ENCODE measurements at places on chromosomes 7 and 10.

GRCh38 chr7:26779978-26780595, 84.3 kb downstream of the SKAP2 start:
- DNase-seq, result no peak

DNA sequence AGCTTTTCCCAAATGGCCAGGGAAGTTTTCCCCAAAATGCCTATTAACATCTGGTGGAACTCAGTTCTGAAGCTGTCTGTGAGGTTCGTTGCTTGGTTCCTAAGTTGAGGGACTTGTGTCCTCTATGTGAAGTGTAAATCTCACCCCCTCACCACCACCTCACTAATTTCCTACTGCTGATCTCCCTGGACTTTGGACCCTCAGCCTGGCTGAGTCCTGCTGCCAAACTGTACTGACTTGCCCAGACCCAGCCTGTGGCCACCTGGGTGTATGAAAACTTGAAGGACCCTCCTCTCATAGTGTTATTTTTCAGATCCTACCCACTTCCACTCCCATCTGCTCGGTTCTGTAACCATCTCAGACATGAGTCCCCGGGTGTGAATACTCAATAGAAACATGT, 94.9 kb downstream of the MET start:
- DNase-seq, result no peak

- DNase-seq, result no peak
Observed at GRCh38 chr7:7972922-7973594, 4.5 kb downstream of the GLCCI1 start.

- no peak for DNase-seq
Observed at GRCh38 chr7:40694991-40695390, 560.2 kb downstream of the SUGCT start.

GRCh38 chr10:112082120-112082519, 101.4 kb downstream of the GPAM start:
- no peak for DNase-seq

DNA sequence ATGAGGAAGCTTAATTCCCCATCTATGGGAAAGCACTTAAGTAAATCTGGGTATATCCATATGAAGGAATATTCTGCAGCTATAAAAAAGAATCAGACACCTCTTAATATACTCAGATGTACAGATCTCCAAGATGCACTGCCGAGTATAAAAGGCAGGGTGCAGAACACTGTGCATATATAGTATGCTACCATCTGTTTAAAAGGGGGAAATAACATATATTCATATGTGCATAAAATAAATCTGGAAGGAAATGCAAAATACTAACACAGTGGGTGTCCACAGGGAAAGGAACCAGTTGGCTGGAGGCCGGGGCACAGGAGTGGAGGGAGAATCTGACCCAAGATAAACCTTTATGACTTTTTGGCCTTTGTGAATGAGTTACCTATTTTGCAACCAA, 201.4 kb downstream of the SFMBT2 start:
- DNase-seq, result no peak

- no peak for DNase-seq
Observed at GRCh38 chr7:92740700-92741126, 95.7 kb downstream of the CDK6 start.

- DNase-seq, result no peak
Observed at GRCh38 chr10:43925793-43926192, 277.1 kb upstream of the ZNF32 start.

DNA sequence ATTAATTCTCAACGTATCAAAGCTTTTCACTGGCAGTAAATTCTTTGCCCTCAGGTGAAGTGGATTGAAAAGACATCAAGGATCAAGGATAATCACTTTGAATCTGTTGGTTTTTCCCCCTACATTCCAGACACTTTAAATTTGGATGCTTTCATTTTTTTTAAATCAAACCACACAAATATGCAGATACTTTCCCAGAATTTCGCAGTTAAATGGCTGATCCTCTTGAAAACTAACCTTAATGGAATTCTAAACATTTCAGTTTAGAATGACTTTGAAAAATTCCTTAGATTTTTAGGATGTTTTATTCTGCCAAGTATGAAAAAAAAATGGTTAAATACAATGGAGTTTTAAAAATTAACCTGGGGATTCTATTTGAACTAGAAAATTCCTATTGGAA, 325.9 kb downstream of the GFRA1 start:
- DNase-seq, result no peak

GRCh38 chr7:70472601-70473237, 659.2 kb upstream of the GALNT17 start:
- no peak for DNase-seq

- no peak for DNase-seq
Observed at GRCh38 chr7:149422914-149423301, 38.0 kb downstream of the ZNF777 start.

GRCh38 chr10:59868696-59869593, 37.4 kb downstream of the CCDC6 start:
- DNase-seq, result no peak

- DNase-seq, result no peak
Observed at GRCh38 chr7:40419806-40420205, 285.0 kb downstream of the SUGCT start.

DNA sequence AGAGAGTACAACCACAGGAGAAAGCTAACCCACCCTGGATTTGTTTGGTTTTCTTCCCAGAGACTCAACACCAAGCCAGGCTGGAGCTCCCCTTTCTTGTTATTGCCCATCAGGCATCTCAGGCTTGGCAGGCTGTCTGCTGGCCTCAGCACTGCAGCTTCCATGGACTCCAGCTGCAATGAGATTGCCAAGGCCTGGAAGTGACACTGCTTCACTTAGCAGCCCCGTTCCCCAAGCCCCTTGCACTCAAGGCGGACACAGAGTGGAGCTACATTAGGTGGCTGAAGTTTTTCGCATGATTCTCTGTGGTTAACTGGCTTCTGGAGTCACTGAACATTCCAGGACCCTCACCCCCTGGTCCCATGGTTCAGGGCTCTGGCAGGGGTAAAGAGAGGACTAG, 163.1 kb upstream of the GDF10 start:
- no peak for DNase-seq

DNA sequence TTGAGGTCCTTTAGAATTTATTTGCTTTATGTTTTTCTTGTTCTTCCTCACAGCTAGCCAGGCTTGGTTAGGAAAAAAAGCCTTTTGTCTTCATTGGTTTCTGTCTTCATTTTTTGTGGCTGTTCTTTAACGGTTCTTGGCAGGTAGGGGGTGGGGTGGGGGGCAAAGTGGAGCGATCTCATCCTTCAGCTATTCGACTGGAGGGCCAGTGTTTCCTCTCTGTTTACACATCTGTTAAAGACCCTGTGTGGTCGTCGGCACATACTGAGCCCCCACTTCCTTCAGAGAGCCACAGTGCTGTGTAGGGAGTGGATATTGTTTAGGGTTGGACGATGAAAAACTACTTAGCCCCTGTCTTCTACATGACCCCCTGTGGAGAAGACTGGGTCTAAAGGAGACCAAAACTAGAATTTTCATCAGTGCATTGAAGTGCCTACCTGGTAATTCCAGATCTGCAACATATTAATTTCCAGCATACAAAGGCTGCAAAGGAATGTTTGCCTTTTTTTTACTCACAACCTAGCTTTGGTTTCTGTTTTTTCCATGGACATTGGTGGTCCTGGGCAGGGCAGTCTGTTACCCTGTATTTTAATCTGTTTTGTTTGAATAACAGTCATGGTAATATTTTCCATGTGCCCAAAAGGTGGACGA, 29.0 kb downstream of the PRPF18 start:
- DNase-seq, result no peak

GRCh38 chr7:1027242-1028043, 16.9 kb upstream of the GPR146 start:
- no peak for DNase-seq

GRCh38 chr7:151897161-151897731, 20.3 kb upstream of the PRKAG2 start:
- DNase-seq, result no peak

GRCh38 chr10:11326913-11327616, 284.4 kb downstream of the USP6NL start:
- DNase-seq, result no peak

GRCh38 chr7:8296362-8296659, 34.3 kb upstream of the ICA1 start:
- no peak for DNase-seq

- DNase-seq, result no peak
Observed at GRCh38 chr10:98301664-98302319, 33.8 kb upstream of the LOXL4 start.

DNA sequence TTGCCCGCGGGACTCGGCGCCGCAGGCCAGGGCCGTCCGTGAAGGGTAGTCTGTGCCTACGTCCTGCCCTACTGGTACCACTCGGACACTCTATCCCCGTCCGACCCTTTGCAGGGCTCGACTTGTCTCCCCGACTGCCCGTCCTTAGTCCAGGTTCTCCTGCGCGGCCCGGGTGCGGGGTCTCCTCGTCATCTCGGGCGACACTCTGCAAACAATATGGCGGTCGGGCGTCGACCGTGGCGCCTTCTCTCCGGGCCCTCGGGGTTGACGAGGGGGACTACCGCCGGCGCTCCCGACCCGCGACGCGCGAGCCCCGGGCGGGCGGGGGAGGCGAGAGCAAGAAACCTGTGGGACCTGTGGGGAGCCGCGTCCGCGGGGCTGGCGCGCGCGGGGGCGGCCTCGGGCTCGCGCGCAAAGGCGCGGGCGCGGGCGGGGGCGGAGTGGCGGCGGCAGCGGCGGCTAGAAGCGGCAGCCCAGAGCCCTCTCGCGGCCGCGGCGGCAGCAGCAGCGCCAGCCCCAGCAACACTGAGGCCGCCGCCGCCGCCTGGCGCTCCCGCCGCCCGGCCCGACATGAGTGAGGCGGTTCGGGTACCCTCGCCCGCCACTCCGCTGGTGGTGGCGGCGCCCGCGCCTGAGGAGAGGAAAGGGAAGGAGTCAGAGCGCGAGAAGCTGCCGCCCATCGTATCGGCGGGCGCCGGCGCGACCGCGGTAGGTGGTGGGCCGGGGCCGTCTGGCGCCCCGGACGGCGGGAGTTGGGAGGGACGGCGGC, at the start of gene HECTD2:
Gene HECTD2 (plus strand): TSS at position 476 of the 769 bp plus-strand sequence. CDS start 95 bp downstream, at position 571.
- DNase-seq, result peak; percentile 47

DNA sequence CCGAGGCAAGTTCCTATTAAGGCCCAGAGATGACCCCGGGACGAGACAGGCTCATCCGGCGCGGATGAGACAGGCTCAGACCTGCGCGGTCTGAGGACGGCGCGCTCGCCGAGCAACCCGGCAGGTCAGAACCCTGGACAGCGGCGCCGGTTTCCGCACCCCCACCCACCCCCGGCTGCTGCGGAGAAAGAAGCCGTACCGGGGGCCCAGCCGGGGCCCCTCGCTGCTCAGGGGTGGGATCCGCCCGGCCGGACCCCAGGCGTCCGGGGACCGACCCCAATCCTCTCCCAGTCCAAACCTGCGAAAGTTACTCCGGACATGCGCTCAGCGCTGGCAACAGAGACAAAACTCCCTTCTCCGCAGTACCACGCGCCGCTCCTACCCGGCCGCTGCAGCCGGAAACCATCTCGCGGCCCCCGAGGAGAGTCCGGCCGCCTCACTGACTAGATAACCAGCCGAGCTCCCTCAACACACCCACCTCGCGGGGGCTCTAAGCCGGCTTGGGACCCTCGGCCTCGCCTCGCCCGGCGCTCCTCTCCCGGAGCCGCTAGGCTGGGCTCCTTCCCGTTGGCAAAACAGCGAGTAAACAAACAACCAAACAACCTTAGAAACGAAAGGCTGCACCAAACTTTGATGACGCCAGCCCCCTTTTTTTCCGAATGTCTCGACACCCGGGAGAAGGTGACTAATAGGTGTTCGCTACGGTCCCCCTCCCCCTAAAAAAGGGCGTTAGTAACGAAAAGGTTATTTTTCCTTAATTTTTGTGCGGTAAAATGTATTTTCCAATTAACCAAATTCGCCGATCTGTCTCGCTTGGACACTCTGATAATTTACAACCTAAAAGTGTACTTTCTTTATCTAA, 2.3 kb upstream of the DRGX start:
- DNase-seq, result peak; percentile 24

DNA sequence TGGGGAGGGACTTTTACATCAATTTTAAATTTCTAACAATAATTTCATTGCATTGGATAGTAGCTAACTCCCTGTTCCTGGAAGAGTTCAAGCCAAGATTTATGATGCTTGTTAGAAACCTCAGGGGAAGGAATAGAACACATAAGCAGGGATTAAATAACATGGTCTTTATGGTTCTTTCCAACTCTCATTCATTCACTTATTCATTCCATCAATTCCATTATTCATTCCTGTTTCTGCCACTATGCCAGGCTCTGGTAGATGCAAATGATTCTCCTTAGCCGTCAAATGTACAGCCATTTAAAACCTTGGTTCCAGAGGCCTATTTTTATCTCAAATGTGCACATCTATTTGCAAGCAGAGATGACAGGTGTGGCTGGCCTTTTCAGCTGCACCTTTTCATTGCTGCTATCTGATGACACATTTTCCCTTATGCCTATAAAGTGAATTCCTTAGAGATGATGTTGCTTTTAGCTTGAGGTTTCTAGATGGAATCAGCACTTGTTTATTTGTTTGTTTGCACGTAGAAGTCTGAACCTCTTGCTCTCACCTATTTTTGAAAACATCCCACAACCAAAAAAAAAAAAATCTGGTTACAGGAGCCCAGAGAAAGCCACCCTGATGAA, 205.7 kb upstream of the IGFBP3 start:
- DNase-seq, result no peak

DNA sequence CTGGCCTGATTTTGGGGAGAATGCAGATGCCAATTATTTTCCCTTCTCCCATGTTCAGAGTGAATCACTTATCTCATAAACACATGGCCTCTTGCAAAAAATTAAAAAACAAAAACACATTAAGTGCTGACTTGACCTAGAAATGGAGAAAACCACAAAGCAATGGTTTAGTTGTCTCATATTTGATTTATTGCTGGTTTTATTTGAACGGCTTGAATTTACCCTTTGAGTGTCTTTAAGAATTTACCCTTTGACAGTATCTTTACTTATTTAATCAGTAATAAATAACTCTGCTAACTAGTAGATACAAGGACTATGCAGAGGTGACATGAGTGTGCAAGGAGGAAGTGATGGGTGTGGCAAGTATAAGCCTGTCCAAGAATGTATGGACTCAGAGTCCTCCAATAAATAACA, 68.1 kb upstream of the GSDME start:
- no peak for DNase-seq

- no peak for DNase-seq
Observed at GRCh38 chr10:76946270-76946669, 691.3 kb downstream of the KCNMA1 start.

- no peak for DNase-seq
Observed at GRCh38 chr7:98807068-98808048, 62.5 kb downstream of the TMEM130 start.

DNA sequence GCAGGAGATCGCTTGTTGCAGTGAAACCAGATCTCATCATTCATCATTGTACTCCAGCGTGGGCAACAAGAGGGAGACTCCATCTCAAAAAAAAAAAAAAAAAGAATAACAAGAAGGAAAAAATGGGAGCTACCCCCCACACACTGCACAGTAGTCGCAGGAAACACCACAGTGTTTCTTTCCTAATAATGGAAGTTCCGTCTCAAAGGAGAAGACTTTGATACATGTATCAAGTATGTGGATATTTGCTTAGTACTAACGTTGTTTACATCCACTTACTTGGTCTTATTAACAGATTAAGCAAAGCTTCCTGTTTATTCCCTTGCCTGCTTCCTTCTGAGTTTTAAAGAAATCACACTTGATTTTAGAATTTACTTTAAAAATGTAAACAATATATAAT, 22.2 kb downstream of the YAE1 start:
- no peak for DNase-seq

GRCh38 chr7:114929570-114929969, 7.7 kb downstream of the MDFIC start:
- no peak for DNase-seq
